ENCODE measurements at places on chromosomes 6 and 20.

- no peak for DNase-seq
Measured at GRCh38 chr6:81979767-81980166, 227.3 kb upstream of the TENT5A start.

- no peak for DNase-seq
Measured at GRCh38 chr20:3172126-3172932, 1.0 kb downstream of the LZTS3 start.

DNA sequence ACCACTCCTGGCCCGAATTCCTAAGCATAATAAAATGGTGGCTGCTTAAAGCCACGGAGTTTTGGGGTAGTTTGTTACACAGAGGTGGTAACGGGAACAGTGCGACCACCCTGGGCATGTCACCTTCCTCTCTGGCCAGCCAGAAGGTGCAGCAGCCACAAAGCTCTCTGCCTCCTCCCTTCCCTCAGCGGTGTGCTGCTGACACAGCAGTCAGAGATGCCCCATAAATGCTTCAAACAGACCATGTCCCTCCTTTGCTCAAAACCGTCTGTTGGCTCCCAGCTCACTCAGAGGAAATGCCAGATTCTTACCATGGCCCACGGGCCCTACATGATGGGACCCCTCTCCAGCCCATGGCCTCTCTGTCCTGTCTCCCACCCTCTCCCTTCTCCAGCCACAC is 12.1 kb upstream of the TCF15 start:
- no peak for DNase-seq

GRCh38 chr20:13571662-13572061 is 67.1 kb downstream of the TASP1 start:
- no peak for DNase-seq

GRCh38 chr20:63080411-63080810 is 73.6 kb upstream of the BHLHE23 start:
- DNase-seq: no peak

DNA sequence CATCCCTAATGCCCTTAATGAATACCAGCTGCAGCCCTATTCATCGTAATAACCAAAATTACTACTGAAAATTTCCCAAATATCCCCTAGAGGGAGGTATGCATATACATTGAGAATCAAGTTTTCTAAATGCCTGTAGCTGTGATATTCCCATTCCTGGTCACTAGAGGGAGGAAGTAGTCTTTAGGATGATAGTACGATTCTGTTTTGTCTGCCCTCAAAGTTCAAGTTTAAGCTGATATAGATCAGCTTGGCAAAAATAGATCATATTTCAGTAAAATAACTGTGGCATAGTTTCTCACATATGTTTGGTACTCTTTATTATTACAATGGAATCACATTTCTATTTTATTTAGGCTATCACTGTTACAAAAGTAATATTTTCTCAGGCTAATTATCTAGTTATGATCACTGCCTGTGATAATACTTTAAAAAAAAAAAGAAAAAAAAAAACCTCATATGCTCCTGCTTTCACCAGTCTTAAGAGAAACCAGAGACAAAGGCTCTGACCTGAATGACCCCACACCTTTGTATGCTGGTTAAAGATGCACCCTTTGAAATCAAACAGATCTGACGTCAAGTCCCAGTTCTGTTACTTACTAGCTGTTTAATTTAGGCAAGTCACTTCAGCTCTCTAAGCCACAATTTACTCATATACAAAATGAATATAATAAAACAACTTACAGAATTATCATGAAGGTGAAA is 11.0 kb downstream of the TSPYL1 start:
- peak; percentile 52 for DNase-seq

- no peak for DNase-seq
Measured at GRCh38 chr20:59939052-59939878, 840 bp downstream of the PPP1R3D start.

DNA sequence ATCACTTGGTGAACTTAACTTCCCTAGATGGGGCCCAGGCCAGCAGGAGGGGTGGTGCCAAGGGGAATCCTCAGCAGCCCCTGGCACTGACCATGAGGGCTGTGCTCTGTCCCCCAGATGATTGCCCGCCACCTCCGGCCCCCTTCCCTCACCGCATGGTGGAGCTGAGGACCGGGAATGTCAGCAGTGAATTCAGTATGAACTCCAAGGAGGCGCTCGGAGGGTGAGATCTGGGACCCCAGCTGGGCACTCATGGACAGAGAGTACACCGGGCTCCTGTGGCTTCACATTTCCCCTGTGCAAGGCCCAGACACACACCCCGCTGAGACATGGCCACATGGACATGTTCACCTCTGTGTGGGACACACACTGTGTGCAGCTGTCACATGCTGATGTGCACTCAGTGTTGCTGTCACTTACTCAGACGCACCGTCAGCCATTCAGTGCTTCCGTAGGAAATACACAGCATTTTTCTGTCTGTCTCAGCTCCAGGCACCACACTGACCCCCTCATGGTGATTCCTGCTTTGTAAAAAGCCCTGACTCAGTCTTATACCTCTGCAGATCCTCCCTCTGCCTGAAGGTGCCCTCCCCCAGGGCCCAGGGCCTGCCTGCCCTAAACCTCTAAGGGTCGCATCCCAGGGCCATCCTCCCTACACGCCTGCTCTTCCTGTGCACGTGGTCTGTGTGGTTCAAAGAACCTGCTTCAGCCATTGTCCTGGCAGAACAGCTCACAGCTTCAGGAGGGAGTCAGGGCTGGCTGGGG is 4.4 kb downstream of the MYLK2 start:
- no peak for DNase-seq

DNA sequence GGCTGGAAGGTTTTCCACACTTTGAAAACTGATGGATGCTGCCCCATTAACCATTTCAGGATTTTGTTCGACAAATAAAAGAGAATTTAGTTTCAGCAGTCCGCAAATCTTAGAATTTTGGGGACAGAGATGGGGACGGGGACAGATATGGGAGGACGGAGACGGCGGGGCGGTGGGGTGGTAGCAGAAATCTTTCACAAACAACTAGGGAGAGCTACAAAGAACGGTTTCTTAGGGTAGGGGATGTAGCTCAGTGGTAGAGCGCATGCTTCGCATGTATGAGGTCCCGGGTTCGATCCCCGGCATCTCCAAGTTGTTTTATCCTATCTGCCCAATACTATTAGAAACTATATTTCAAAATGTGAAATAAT is 15.1 kb downstream of the HMGN4 start:
- DNase-seq: no peak

- no peak for DNase-seq
Measured at GRCh38 chr20:47502271-47503239, 868 bp downstream of the NCOA3 start.

DNA sequence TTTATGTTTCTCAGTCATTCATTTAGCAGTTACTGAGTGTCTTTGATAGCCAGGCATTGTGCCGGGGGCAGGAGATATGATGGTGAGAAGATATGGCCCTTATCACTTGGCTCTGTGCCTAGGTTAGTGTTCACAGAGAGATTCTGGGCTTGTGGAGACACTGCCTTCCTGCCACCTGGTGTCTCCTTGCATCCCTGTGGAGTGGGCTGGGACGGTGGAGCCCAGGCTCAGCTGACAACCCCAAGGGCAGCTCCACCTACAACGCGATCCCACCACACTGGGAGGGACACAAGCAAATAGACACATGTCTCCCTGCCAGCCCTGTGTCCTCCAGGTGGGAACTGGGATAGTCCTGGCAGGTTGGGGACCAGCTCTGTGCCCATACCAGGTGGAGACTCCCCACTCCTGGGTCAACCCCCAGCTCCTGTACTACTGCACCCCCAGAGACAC is 30.3 kb upstream of the VEGFA start:
- DNase-seq: no peak

GRCh38 chr6:41522780-41523548 is 23.2 kb upstream of the FOXP4 start:
- DNase-seq: no peak

DNA sequence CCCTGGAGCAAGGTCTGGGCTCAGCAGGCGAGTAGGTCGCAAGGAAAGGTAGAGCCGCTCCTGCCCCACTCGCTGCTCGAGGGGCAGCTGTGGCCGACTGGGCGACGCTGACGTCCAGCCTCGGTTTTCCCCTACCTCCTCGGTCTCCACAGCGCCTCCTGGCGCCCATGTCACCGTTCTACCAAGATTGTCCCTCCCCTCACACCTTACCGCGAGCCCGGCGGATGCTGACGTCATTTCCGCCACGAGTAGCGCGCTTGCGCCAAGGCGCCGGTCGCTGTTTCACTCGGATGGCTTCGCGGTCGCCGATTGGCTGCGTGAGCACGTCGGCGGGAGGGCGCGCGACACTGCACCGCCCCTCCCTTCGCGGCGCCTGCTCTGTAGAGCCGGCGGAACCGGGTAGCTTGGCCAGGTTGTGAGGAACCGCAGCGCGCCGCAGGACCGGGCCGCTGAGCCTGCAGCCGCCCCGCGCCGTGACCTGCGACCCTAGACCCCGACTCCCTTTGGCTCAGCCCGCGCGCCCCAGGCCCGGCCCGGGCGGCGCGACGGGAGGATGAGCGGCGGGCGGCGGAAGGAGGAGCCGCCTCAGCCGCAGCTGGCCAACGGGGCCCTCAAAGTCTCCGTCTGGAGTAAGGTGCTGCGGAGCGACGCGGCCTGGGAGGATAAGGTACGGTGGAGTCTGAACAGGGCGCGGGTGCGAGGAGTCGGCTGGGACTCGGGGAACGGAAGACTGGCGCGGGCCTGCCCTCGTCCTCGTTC is at the start of gene RAB5IF:
RAB5IF (plus strand) TSS at position 381 of the 759 bp plus-strand sequence; CDS start at position 554, 173 bp downstream.
- DNase-seq: peak; percentile 99

DNA sequence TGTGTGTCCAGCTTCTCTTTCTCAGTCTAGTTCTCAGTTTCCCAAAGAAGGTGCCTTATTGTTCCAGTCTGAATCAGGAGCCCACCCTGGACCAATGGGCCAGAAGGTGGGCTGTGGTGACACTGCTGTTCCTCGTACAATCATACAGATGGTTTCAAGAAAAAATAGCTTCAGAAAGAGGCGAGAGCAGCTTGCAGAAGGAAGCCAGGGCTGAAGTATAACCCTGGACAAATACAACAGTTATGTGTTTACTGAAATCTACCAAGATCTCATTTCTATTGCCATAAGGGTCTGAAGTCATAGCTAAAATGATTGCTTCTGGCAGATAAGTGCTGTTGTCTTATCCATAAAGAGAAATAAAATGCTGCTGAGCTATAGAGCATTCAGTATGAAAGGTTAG is 75.4 kb downstream of the PFDN4 start:
- DNase-seq: no peak

GRCh38 chr6:43878127-43878634 is 108.2 kb downstream of the VEGFA start:
- DNase-seq: no peak

- no peak for DNase-seq
Measured at GRCh38 chr6:17580518-17581048, 19.5 kb upstream of the FAM8A1 start.

GRCh38 chr6:2986722-2987221 is 12.9 kb upstream of the NQO2 start:
- no peak for DNase-seq

GRCh38 chr20:5927749-5928462 is 22.4 kb downstream of the TRMT6 start:
- no peak for DNase-seq

GRCh38 chr6:2213086-2213485 is 32.3 kb downstream of the GMDS start:
- DNase-seq: no peak

DNA sequence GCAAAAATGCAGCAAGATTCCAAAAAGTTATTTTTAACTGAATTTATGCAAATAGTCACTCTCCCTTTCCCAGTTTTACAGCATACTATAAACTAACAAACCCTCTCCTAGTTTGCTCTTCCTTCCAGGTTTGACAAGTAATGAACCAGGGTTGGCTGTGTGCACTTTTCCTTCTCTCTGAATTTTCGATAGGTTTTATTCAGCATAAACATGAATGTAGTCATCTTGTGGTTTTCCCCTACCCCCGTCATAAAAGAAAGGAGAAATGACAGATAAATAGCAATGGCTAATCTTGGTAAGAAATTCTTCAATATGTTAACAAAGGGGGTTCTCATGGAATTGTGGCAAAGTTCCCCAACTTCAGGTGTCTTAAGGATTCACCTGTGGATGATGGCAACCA is 26.3 kb downstream of the PRDM1 start:
- no peak for DNase-seq

DNA sequence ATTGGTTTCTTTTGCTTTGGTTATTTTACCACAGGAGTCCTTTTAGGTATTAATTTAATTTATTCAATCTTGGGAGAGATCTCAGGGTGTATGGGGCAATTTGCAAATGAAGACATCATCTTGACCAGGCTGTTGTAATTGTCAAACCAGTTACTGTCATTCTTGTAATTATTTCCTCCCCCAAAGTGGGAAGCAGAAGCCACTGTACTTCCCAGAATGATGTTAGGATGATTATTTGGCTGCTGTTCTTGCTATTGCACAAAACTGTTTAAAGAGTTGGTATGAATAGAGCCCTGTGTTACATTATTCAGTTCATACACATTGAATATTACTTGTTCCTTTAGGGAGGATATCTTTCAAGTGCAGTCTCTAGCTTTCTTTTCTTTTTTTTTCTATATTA is 1.7 kb downstream of the TAAR6 start:
- no peak for DNase-seq

- no peak for DNase-seq
Measured at GRCh38 chr20:32546918-32547752, 38.0 kb downstream of the NOL4L start.

GRCh38 chr6:111367393-111368088 is 115.5 kb downstream of the REV3L start:
- DNase-seq: no peak

- DNase-seq: no peak
Measured at GRCh38 chr6:150898399-150899170, 33.1 kb downstream of the MTHFD1L start.

- DNase-seq: no peak
Measured at GRCh38 chr6:47182291-47182957, 127.3 kb downstream of the TNFRSF21 start.

DNA sequence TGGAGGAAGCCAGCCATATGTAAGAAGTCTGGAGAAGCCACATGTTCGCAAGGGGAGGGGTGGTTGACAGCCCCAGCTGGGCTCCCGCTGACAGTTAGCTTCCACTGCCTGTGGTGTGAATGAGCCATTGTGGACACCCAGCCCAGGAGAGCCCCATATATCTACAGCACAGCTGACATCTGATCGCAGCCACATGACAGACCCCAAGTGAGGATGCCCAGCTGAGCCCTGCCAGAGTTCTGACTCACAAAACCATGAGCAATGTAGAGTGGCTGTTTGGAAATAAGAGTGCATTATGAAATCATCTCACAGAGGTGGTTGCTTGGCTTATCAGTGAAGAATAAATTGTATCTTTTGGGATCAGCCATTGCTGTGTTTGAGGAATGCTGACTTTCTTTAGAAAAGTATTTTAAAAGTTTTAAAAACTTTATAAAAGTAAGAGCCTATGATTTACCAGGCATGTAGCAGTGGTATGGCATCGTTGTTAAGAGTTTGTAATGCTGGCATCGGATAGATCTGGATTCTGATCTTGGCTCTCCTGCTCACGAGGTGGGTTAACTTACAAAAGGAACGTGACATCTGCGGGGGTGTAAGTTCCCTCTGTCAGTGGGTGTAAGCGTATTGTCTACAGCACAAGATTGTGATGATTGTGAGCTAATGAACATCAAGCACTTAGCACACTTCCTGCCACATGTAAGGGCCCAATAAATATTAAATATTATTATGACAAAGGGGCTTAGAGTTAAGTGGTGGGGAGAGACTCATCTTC is 24.1 kb downstream of the CFAP61 start:
- peak; percentile 15 for DNase-seq
